Left ventricle myocardium superior (tissue), 1 donor: ENCODE measurements at places on chromosomes 6 and 20. TPM values are rescaled to one million over a fixed set of nuclear protein-coding genes. Genes with fewer than 3 reads are reported as not detected.

Gene MYMX
- total RNA-seq = 0.67 TPM

Gene ABHD16B
- not detected for total RNA-seq

Gene ZNF334
- total RNA-seq = 0.52 TPM

Gene SDCBP2
- 1.5 TPM for total RNA-seq

Gene TREML2
- total RNA-seq = not detected

Gene LCA5
- total RNA-seq = 2.4 TPM

Gene PDYN
- total RNA-seq = not detected

Gene TREM1
- 0.92 TPM for total RNA-seq

Gene NKX2-2
- not detected for total RNA-seq

Gene MOXD1
- total RNA-seq = 3.5 TPM

DNA sequence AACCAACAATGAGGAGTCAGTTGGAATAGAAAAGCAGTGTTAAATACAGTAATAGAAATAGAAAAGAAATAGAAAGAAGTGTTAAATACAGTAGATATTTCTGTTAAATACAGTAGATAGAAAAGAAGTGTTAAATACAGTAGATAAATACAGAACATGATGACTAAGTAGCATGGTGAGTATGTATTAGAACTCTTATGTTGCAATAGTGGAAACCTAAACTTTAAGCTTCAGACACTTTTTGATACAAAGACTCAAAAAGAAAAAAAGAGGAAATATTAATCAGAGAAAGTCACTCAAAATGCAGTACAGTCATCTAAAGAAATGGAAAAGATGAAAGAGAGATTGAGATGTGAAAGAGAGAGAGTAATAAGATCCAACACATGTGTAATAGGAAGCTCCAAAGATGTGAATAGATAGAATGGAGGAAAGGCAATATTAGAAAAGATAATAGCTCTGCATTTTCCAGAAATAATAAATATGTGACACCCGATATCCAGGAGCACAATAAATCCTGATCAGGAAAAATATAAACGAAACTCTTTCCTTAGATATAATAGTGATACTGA lies 131.5 kb upstream of the KCNK16 start:
- no peak for DNase-seq

DNA sequence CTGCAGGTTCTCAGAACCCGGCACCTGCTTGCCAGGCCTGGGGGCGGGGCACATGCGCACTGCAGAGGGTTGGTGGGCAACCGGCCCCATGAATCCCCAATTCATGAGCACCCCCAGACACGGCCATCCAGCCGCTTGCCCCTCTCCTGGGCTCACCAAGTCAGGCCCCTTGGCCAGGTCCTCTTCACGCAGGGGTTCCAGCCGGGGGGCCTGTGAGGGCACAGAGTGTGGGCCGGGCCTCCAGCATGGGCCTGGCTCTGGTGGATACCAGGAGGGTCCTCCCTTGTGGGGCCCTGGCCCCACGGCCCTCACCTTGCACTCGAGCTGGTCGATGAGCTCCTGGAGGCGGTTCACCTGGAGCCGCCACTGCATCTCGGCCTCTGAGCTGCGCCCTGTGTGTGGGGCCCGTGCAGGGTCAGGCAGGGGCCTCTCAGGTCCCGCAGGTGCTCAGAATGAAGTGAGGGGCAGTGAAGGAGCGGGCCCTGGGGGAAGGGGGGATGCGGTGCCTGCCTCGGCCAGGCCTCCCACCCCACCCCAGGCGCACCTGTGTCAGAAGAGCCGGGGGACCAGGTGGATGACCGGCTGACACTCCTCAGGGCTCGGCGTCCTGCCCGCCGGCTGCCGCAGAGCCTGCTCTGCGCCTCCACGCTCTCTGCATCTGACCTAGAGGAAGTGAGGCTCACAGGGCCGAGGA lies 2.6 kb upstream of the C20orf144 start:
- DNase-seq = no peak

- DNase-seq = no peak
These were observed 123.8 kb upstream of the MTHFD1L start for GRCh38 chr6:150741633-150742200.

DNA sequence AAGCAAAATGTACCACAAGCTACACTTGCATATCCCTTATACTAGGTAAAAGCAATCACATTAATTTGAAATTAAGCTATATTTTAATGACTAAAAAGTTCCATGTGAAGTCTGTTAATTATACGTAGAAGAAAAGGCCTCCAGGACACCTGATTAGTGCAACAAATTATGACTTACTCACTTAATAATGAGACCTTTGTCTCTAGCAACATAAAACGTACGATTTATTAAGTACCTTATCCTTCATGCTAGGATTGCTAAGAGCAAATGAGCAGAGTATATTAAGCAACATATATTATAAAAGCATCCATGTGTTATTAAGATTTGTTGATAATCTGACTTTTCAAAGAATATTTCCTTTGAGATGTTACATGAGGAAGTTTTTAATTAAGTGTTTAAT lies 2.5 kb downstream of the BMP5 start:
- DNase-seq = no peak

DNA sequence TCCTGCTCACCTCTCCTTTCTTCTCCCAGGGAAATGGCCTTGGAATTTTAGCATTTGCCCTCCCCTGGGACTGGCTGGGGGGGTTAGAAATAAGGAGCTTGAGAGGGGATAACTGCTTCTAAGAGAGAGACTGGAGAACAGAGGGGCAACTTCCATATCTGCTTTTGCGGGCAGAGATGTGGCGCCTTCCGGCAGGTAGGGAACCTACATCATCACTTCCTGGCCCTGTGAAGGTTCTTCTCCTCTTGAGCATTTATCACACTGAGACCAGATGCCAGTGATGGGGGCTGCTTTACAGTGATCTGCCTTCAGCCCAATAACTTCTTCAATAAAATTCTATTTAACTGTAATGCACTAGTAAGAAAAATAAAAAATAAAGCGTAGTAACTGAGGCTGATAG lies 48.1 kb downstream of the TBC1D7 start:
- DNase-seq = no peak

DNA sequence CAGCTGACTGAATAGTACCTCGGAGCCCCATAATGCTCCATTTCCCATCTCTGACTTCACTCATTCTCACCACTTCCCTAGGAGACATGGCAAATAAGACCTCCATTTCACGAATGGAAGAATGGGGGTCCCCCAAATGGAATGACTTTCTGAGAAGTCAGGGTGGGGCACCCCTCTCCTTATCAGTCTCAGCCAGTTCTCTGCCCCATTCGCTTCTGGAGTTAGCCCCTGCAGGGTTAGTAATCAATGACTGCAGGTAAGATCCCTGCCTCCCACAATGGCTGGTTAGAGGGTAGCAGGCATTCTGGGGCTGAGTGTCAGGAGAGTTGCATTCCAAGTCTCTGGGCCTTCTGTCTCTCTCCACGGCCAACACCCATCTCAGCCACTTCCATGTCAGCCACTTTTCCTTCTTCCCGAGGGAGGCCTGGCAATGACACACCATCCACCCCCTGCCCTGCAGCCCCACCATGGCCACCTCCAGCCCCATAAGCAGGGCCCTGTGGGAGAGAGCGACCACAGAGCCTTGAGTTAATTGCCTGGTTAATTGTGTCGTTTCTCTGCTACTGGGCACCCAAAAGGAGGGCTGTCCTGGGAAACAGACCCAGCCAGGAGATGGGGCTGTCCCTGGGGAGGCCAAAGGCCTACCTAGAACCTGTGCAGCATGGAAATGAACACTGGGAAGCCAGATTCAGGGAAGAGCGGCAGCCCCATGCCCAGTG lies 13.4 kb downstream of the CCDC167 start:
- DNase-seq = no peak

GRCh38 chr6:33391922-33392594 lies 435 bp downstream of the KIFC1 start:
- DNase-seq = no peak

DNA sequence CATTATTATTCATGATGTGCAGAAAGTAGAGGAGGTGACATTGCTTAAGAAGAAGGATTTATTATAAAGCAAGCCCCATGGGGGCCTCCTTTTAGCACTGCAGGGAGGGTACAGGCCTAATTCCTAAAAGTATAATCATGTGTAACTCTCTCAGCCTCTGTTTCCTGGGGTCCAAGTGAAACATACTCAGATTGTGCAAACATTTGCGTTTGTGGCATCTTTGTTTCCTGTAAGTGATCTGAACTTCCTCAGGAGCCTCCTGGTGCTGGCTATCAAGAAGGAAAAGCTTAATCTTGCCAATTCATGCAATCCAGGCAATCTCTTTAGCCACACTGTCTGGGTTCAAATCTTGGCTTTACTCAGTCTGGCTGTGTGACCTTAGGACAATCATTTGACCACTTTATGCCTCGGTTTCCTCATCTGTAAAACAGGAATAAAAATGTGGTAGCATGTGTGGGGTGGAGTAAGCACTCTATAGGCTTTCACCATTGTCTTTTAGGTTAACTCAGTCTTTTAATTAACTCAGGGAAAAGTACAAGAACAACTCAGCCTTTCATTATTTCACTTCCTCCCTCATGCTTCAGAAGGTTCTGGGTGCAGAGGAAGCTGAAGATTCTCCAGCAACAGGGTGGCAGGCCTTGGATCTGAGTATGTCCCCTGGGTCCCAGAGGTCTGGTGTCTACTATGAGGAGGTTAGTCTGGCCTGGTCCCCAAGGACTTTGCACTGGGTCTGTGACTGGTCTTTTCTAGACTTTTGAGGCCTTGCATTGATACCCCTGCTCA lies 831 bp upstream of the SIRPB2 start:
- DNase-seq = no peak

GRCh38 chr6:75893058-75893775 lies 144.2 kb downstream of the MYO6 start:
- DNase-seq = no peak

- DNase-seq = no peak
These were observed 21.6 kb downstream of the ADGRG6 start for GRCh38 chr6:142323377-142323776.

- peak; percentile 78 for DNase-seq
These were observed 5.4 kb downstream of the UCKL1 start for GRCh38 chr20:63950701-63951397.

DNA sequence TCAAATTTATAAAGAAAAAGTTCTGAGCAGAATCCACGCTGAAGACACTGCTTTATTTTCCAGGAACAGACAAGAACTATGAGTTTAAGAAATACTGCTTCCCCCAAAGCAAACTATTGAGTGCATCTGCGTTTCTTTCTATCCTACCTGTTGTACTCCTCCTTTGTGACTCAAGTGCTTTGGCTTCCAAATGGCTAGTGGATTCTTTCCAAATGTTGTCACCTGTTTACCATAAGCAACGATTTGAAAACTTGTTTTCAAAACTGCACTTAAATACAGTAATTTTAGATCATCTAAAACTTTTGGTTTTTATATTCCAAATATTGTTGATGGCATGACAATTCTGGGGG lies 9.5 kb downstream of the PXDC1 start:
- no peak for DNase-seq

- DNase-seq = no peak
These were observed 188.0 kb upstream of the TAB2 start for GRCh38 chr6:149129371-149130077.

GRCh38 chr20:62377064-62377461 lies 9.8 kb upstream of the RPS21 start:
- DNase-seq = no peak

DNA sequence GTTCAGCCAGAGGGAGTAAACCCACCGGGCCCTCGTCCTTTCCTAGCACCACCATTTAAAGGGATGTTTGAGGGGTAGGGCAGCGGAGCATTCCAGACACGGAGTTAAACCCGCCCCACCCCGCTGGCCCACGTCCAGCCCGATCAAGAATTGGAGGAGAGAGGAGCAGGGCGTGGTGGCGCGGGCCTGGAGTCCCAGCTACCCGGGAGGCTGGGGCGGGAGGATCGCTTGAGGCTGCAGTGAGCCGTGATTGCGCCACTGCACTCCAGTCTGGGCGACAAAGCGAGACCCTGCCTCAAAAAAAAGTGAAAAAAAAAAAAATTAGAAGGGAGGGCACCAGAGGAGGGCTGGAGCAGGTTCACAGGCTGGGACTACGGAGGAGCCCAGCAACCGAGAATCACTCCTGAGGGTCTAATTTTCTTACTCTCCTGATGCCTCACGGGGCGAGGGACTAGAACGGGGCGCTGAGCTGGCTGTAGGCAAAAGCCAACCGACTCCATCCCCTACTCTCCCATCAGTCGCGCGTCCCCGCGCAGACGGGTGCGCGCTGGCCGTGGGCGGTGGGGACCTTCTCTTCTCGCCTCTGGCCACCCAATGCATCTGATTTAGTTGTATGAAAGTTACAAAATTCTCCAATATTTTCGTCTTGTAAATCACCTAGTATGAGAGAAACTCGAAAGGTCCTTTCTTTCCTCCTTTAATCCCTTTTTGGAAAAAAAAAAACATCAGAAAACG lies 6.1 kb upstream of the HSPA1B start:
- DNase-seq = peak; percentile 86

GRCh38 chr6:14231071-14231483 lies 113.5 kb downstream of the CD83 start:
- DNase-seq = no peak

GRCh38 chr6:11868392-11868791 lies 89.8 kb upstream of the ADTRP start:
- DNase-seq = no peak

DNA sequence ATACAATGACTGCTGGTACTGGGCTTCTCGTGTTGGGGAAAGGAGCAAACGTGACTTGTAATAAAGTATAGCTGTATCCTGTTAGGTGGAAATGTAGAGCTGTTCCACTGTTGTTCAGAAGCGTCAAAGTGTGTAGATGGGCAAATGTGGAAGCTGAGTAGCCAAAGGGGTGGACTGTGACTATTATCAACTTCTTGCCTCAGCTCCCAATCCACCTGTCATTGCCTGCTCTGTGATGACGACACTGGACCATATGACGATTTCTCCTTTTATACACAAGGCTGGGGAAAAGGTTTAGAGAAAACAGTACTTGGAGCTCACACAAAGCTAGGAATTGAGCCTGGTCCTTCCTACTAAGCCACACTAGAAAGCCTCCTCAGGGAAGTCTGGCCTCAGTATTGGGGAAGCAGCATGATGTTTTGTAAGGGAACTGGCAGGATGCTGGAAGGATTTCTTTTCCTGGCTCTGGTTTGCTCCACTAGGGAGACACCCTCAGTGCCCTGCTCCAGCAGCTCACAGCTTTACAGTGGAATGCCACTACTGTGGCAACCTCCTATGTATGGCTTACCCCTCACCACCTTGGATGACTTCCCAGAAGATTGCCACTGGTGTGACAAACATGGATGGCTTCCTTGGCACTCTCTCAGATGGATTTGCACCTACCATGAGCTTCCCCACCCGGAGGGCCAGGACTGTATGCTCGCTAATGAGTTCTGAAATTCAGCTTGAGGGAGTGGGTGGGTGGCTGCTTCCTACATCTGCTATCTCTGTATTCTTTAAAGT lies 20.0 kb downstream of the CD164 start:
- DNase-seq = no peak

- no peak for DNase-seq
These were observed 43.3 kb downstream of the CHD6 start for GRCh38 chr20:41574802-41575389.

DNA sequence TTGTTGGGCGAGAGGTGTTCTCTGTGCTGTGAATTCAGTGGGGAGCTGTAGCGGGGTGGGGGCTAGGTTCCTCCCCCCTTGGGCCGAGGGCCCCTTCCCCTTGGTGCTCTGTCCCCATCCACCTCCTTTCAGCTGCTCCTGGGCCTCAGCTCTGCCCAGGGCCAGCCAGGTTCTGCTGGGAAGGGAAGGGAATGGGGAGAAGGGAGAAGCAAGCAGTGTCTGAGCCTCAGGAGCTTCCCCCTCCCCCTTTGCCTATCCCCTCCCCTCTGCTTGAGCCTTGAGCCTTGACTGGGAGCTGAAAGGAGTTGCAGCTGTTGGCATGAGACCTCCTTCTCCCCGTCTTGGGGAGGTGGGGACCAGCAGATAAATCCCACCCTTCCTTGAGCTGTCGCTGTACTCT lies 576 bp upstream of the RRP36 start:
- peak; percentile 18 for DNase-seq

- peak; percentile 61 for DNase-seq
These were observed 36.1 kb downstream of the NCR2 start for GRCh38 chr6:41371461-41371991.
